ENCODE measurements at places on chromosomes 6 and 20. TPM values are rescaled to one million over a fixed set of nuclear protein-coding genes. Genes with fewer than 3 reads are reported as not detected.

TBX18 gene
- total RNA-seq = 3.0 TPM

F13A1 gene
- 5.4 TPM for total RNA-seq

HLA-DQB1 gene
- total RNA-seq = 1.1 TPM

FAM229B gene
- not detected for total RNA-seq

ERVFRD-1 gene
- not detected for total RNA-seq

SPATA25 gene
- total RNA-seq = 3.7 TPM

RAD21L1 gene
- not detected for total RNA-seq

TCF15 gene
- total RNA-seq = not detected

GRCh38 chr6:132400555-132400882, 756 bp downstream of the MOXD1 start:
- peaks cover 50% of the 10 kb centered on the region for H3K27me3 ChIP-seq
- no peak for DNase-seq
- H3K36me3 ChIP-seq = no peaks in the 10 kb centered on the region
- H3K4me3 ChIP-seq = peak overlapping the region; percentile 73
- no peaks in the 10 kb centered on the region for H3K4me1 ChIP-seq
- peak overlapping the region; percentile 60 for H3K27ac ChIP-seq

DNA sequence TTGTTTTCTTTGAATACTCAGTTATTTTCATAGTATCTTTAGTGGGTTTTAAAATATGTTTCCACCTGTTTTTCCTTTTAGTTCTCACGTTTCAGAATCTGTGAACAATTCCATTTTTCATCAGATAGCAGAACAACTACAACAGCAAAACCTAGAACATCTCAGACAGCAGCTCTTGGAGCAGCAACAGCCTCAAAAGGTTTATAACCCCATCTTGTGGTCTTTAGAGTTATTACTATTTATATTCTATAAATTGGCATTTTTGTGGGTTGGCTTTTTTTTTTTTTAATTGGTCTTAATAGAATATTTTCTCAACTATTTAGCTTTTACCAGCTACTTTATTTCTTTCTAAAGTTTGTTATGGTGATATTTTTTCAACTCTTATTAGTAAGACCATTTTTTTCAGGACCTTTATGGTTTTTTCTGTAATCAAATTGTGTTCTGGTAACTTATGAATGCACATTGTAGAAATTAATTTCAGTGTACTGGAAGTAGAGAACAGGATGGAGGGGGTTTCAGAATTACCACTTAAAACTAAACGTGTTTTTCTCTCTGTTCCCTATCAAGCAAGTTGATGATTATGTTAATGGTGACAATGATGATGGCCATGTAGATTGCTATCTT, 72.2 kb downstream of the SCAF8 start:
- H3K27me3 ChIP-seq = no peaks in the 10 kb centered on the region
- H3K27ac ChIP-seq = no peak overlapping the region
- H3K36me3 ChIP-seq = peaks cover 50% of the 10 kb centered on the region
- no peak overlapping the region for H3K4me3 ChIP-seq

DNA sequence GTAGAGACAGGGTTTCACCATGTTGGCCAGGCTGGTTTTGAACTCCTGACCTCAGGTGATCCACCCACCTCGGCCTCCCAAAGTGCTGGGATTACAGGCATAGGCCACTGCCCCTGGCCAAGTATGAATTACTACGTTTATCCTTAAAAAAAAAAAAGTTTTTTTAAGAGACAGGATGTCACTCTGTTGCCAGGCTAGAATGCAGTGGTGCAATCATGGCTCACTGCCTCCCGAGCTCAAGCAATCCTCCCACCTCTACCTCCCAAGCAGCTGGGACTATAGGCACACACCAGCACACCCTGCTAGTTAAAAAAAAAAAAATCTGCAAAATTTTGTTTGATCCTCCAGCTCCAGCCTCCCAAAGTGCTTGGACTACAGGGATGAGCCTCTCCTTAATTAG, 23.1 kb downstream of the IYD start:
- no peak overlapping the region for H3K27ac ChIP-seq
- H3K27me3 ChIP-seq = no peaks in the 10 kb centered on the region
- no peaks in the 10 kb centered on the region for H3K36me3 ChIP-seq
- H3K4me1 ChIP-seq = no peaks in the 10 kb centered on the region

- H3K4me1 ChIP-seq = no peaks in the 10 kb centered on the region
- no peaks in the 10 kb centered on the region for H3K27me3 ChIP-seq
- no peaks in the 10 kb centered on the region for H3K36me3 ChIP-seq
- DNase-seq = no peak
- H3K27ac ChIP-seq = no peak overlapping the region
Measured at GRCh38 chr6:43964659-43965570, 162.3 kb downstream of the MRPL14 start.

DNA sequence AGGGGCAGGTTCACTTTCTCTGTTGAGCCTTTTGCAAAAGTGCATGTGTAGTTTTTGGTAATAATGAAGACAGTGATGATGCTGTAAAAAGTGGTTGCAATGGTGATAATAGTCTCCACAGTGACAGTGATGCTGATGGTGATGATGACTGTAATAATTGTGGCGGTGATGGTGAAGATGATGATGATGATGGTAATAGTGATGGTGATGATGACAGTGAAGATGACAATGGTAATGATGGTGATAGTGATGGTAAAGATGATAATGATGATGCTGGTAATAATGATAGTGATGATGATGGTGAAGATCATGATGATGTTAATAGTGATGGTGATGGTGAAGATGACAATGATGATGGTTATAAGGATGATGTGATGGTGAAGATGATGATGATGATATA, 67.7 kb upstream of the LRFN2 start:
- H3K27me3 ChIP-seq = no peaks in the 10 kb centered on the region
- H3K27ac ChIP-seq = no peak overlapping the region
- H3K36me3 ChIP-seq = no peaks in the 10 kb centered on the region
- no peaks in the 10 kb centered on the region for H3K4me1 ChIP-seq
- DNase-seq = no peak

- DNase-seq = no peak
- no peaks in the 10 kb centered on the region for H3K4me1 ChIP-seq
- H3K36me3 ChIP-seq = no peaks in the 10 kb centered on the region
- H3K27ac ChIP-seq = no peak overlapping the region
- H3K27me3 ChIP-seq = no peaks in the 10 kb centered on the region
- H3K4me3 ChIP-seq = no peak overlapping the region
Measured at GRCh38 chr6:12113190-12113577, 101.1 kb downstream of the HIVEP1 start.

- H3K27ac ChIP-seq = no peak overlapping the region
- H3K4me3 ChIP-seq = no peak overlapping the region
- H3K27me3 ChIP-seq = no peaks in the 10 kb centered on the region
- H3K4me1 ChIP-seq = peaks cover 17% of the 10 kb centered on the region
- DNase-seq = no peak
- peaks cover 4% of the 10 kb centered on the region for H3K36me3 ChIP-seq
Measured at GRCh38 chr20:33657704-33658095, 4.4 kb upstream of the C20orf144 start.

DNA sequence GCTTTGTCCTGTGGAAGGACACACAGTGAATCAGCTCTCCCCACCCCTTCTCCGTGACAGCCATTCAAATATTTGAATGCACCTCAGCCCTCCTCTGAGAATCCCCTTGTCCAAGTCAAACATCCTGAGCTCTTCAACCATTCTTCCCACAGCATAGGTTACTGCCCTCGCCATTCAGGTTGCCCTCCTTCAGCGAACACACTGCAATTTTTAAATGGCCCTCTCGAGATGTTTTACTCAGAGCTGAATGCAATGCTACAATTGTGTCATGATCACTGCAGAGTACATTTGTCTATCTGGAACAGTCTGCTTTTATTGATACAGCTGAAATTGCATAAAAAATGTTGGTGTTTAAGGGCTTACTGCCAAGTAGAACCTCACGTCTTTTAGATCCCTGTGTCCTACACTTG, 48.9 kb downstream of the SLC2A12 start:
- H3K27ac ChIP-seq = no peak overlapping the region
- H3K4me1 ChIP-seq = peaks cover 12% of the 10 kb centered on the region
- no peak overlapping the region for H3K4me3 ChIP-seq
- H3K36me3 ChIP-seq = no peaks in the 10 kb centered on the region

- H3K27me3 ChIP-seq = no peaks in the 10 kb centered on the region
- no peak overlapping the region for H3K4me3 ChIP-seq
- no peak overlapping the region for H3K27ac ChIP-seq
- no peaks in the 10 kb centered on the region for H3K36me3 ChIP-seq
Measured at GRCh38 chr6:104595311-104595820, 264.4 kb downstream of the HACE1 start.

- no peaks in the 10 kb centered on the region for H3K36me3 ChIP-seq
- no peak overlapping the region for H3K27ac ChIP-seq
- no peak overlapping the region for H3K4me3 ChIP-seq
- H3K4me1 ChIP-seq = no peaks in the 10 kb centered on the region
Measured at GRCh38 chr20:42779216-42779615, 410.5 kb downstream of the PTPRT start.

GRCh38 chr20:63577317-63577894, 3.4 kb upstream of the HELZ2 start:
- H3K4me3 ChIP-seq = no peak overlapping the region
- no peak overlapping the region for H3K27ac ChIP-seq
- peaks cover 24% of the 10 kb centered on the region for H3K27me3 ChIP-seq
- peaks cover 18% of the 10 kb centered on the region for H3K4me1 ChIP-seq
- H3K36me3 ChIP-seq = no peaks in the 10 kb centered on the region

- no peak overlapping the region for H3K27ac ChIP-seq
- H3K27me3 ChIP-seq = peaks cover 5% of the 10 kb centered on the region
- H3K4me3 ChIP-seq = no peak overlapping the region
- no peak for DNase-seq
Measured at GRCh38 chr20:259981-260380, 2.5 kb downstream of the DEFB132 start.
